A549 treated with CpdA at 1 μM for 4 hours (cell line): ENCODE measurements at places on chromosomes 7 and 10. TPM values are rescaled to one million over a fixed set of nuclear protein-coding genes. Genes with fewer than 3 reads are reported as not detected.

Gene SLIT1
- total RNA-seq = 0.05 to 0.17 TPM (median 0.07 TPM) in 5 replicates

Gene STRIP2
- total RNA-seq = 5.8 to 8.9 TPM (median 7.4 TPM) in 5 replicates

Gene ASB10
- total RNA-seq = not detected in 5 replicates

Gene NXPH1
- total RNA-seq = not detected in 5 replicates

Gene OPN4
- not detected in 5 replicates for total RNA-seq

Gene NEBL
- total RNA-seq = 3.0 to 4.7 TPM (median 3.9 TPM) in 5 replicates

Gene HTR5A
- not detected in 5 replicates for total RNA-seq

Gene PNLIP
- not detected in 5 replicates for total RNA-seq

Gene BBIP1
- 35.2 to 46.5 TPM (median 35.6 TPM) in 5 replicates for total RNA-seq

Gene CARD11
- total RNA-seq = 1.1 to 2.1 TPM (median 1.4 TPM) in 5 replicates

Gene TRA2A
- 69.6 to 82.8 TPM (median 74.1 TPM) in 5 replicates for total RNA-seq

Gene BTBD16
- 0.40 to 0.86 TPM (median 0.52 TPM) in 5 replicates for total RNA-seq

Gene TMEM229A
- not detected in 5 replicates for total RNA-seq

Gene OLAH
- 0.05 TPM in 1 of 5 replicates, not detected in the others for total RNA-seq

Gene CALHM1
- total RNA-seq = not detected in 5 replicates

Gene KNDC1
- 0.82 to 2.5 TPM (median 2.1 TPM) in 5 replicates for total RNA-seq

Gene TMEM236
- 0.05 to 0.12 TPM (median 0.07 TPM) in 5 replicates for total RNA-seq

Gene ATAD1
- total RNA-seq = 38.8 to 60.6 TPM (median 46.2 TPM) in 5 replicates

Gene ANKRD61
- total RNA-seq = 0.38 to 0.90 TPM (median 0.61 TPM) in 5 replicates

Gene STK32C
- total RNA-seq = 34.8 to 50.9 TPM (median 48.3 TPM) in 5 replicates

Gene TLX1
- not detected in 5 replicates for total RNA-seq

Gene CSTF2T
- total RNA-seq = 16.4 to 18.9 TPM (median 17.1 TPM) in 5 replicates

Gene AZGP1
- total RNA-seq = not detected in 5 replicates

Gene NYAP1
- total RNA-seq = 0.77 to 1.3 TPM (median 1.2 TPM) in 5 replicates

Gene CFAP46
- total RNA-seq = 1.0 to 1.5 TPM (median 1.3 TPM) in 5 replicates

Gene IFIT2
- 2.3 to 4.9 TPM (median 3.1 TPM) in 5 replicates for total RNA-seq

Gene LBX1
- total RNA-seq = not detected in 5 replicates

Gene MEST
- 36.4 to 42.3 TPM (median 40.7 TPM) in 5 replicates for total RNA-seq

Gene MBL2
- total RNA-seq = not detected in 5 replicates

Gene EVX1
- 0.03 to 0.09 TPM (median 0.07 TPM) in 3 of 5 replicates, not detected in the others for total RNA-seq

Gene WDR11
- total RNA-seq = 20.4 to 29.6 TPM (median 24.2 TPM) in 5 replicates

Gene GAD2
- total RNA-seq = not detected in 5 replicates

Gene TRIM73
- 1.3 to 2.6 TPM (median 1.9 TPM) in 5 replicates for total RNA-seq

Gene TIAL1
- 94.7 to 103 TPM (median 101 TPM) in 5 replicates for total RNA-seq

Gene SH2D4B
- total RNA-seq = 0.02 to 0.06 TPM in 2 of 5 replicates, not detected in the others

Gene SSBP1
- 287 to 354 TPM (median 309 TPM) in 5 replicates for total RNA-seq

Gene POM121
- 37.5 to 43.0 TPM (median 39.6 TPM) in 5 replicates for total RNA-seq

Gene DGKB
- not detected in 5 replicates for total RNA-seq

Gene MKLN1
- total RNA-seq = 30.9 to 39.7 TPM (median 36.1 TPM) in 5 replicates

Gene FBXL13
- 0.12 to 0.61 TPM (median 0.27 TPM) in 5 replicates for total RNA-seq

Gene TAS2R5
- total RNA-seq = 0.40 to 0.59 TPM (median 0.54 TPM) in 5 replicates

Gene FBXO24
- total RNA-seq = 0.14 to 0.60 TPM (median 0.35 TPM) in 5 replicates

Gene ERVW-1
- total RNA-seq = 0.03 TPM in 1 of 5 replicates, not detected in the others

Gene KCND2
- total RNA-seq = not detected in 5 replicates

Gene LRRC18
- not detected in 5 replicates for total RNA-seq

Gene FRMD4A
- 3.8 to 6.0 TPM (median 4.6 TPM) in 5 replicates for total RNA-seq

Gene DNAH11
- total RNA-seq = 0.05 to 0.20 TPM (median 0.10 TPM) in 5 replicates

Gene THSD7A
- 1.4 to 2.5 TPM (median 2.3 TPM) in 5 replicates for total RNA-seq

Gene TMEM130
- 0.33 to 0.52 TPM (median 0.46 TPM) in 5 replicates for total RNA-seq

Gene LDB3
- total RNA-seq = 0.02 to 0.13 TPM (median 0.06 TPM) in 3 of 5 replicates, not detected in the others
